ENCODE measurements at places on chromosomes 6 and 20.

DNA sequence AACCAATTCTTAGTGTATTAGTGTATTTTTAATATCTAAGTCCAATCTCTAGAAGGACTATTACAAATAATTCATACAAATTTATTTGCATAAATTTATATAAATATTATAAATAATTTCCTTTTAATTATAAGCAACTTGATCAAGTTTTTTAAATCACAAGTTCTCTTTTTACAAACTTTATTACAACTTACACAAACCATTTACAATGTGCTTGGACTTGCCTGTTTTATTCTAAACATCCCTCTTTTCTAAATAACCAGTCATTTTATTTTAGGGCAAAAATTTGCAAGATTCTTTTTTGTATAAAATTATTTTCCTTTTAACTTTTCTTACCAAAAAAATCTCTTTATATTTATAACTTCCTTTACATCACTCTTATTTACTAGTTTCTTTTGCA lies 83.5 kb upstream of the SYNCRIP start:
- no peak for DNase-seq

DNA sequence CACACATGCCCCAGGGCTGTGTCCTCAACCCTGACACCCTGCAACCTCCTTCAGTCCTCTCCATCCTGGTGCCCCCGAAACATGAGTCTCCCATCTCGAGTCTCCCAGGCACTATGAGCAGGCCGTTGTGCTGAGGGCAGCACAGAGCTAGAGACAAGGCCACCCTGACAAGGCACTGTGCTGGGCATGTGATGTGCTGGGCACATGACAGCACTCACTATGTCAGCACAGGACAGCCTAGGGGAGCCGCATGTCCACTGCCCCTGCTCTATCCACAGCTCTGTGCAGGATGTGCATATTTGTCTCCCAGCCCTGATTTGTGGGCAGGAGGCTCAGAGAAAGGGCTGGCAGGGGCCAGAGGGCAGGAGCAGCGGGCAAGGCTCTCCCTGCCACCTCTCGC lies 362.1 kb upstream of the AGPAT4 start:
- DNase-seq: no peak

DNA sequence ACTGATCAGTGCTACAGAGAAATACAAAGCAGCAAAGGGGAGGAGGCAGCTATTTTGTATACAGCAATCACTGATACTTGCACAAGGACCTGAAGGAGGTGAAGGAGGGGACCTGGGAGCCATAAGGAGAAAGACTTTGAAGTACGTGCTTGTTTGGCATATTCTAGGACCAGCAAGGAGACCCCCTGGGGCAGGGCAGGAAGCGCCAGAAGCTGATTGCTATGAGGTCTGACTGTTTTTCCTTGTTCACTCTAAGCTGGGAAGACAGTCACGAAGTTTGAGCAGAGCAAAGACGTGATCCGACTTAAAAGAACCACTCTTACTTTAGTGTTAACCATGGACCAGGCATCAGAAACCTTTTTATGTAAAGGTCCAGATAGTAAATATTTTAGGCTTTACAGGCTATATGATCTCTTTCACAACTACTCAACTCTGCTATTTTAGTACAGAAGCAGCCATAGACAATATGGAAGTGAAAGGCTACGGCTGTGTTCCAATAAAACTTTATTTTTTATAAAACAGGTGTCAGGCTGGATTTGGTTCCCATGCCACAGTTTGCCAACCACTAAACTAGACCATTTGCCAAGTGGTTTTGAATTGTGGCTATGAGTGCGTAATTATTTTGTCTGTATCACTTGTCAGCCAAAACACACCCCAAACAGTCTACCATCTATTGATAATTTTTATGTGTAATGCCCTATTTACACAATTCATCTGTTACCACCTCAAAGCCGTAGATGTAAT lies 217.9 kb downstream of the PRL start:
- DNase-seq: no peak

- no peak for DNase-seq
Observed at GRCh38 chr6:42383421-42384205, 68.1 kb downstream of the TRERF1 start.

DNA sequence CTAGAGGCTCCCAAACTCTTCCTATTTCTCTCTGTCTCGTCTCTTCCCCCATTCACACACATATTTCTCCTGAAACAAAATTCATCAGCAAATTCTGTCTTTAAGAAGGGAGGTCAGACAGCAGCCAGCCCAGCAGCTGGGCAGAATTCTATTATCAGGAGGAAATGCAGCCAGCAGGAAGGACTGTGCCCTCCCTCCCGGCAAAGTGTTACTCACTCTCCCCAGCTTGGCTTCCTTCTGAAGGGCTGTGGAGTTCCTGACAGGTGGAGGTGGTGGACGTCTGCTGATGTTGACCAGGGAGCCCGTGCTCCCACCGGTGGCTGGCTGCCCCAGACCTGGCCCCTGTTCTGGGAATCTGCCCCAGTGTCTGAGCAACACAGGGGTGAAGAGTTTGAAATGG lies 37.3 kb downstream of the KCNB1 start:
- DNase-seq: no peak

DNA sequence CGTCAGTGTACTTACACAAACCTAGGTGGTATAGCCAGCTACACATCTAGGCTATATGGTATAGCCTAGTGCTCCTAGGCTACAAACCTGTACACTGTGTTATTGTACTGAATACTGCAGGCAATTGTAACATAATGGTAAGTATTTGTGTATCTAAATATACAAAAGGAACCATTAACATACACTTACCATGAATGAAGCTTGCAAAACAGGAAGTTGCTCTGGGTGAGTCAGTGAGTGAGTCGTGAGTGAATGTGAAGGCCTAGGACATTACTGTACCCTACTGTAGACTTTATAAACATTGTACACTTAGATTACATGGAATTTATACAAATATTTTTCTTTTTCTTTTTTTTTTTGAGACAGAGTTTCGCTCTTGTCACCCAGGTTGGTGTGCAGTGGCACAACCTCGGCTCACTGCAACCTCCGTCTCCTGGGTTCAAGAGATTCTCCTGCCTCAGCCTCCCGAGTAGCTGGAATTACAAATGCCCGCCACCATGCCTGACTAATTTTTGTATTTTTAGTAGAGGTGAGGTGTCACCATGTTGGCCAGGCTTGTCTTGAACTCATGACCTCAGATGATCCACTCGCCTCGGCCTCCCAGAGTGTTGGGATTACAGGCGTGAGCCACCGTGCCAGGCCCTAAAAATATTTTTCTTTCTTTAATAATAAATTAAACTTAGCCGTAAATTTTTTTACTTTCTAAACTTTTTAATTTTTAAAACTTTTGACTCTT lies 15.4 kb upstream of the KIAA1755 start:
- no peak for DNase-seq

GRCh38 chr6:10720265-10720959 lies 2.5 kb upstream of the TMEM14C start:
- DNase-seq: no peak

DNA sequence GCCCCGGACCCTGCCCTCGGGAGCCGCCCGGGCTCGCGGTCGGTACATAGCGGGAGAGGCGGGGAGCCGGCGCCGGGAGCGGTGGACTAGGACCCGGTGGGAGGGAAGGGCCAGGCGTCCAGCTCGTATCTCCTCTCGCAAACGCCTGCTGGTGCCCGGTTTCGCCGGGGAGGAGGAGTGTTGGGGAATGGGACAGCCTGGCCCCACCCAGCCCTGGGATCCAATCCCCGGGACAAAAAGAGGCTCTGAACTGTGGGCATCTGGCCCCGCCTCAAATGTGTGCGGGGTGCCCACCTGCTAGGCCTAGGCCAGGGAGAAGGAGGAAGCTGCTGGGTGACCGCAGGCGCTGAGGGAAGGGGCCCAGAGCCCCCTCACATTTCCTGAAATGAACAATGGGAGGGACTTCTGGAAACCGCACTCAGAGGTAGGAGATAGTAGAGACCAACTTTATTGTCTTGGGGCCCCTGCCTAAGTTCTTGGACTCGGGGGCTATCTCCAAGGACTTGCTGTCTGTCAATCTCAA lies at the start of gene KCNK17:
TSS of gene KCNK17 (minus strand) at position 147 of the 523 bp plus-strand sequence. CDS start at position 48, 99 bp downstream.
- no peak for DNase-seq

GRCh38 chr6:151948002-151948743 lies 140.7 kb downstream of the ESR1 start:
- no peak for DNase-seq

GRCh38 chr6:53464927-53465460 lies 79.9 kb downstream of the GCLC start:
- DNase-seq: no peak

DNA sequence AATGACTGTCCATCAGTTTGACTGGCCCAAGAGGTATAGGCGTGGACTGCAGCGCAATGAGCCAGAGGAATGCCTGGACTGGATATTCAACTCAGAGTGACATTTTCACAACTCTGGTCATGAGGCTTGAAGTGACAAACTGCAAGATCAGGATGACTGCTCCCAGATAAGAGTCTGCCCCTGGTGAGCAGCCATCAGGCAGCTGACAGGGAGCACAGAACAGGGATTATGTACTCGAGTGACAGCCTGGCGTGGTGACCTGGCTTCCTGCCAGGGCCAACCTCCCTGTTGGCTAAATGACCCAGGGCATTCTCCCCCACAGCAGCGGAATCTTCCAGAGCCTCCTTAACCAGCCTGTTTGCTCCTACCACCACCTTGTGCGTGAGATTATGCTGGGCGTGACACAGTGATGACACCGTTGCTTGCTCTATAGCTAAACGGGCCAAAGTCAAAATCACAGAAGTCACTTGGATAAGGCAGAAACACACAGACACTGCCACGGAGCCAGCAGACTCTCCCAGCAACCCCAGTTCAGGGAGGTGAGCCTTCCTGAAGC lies 209.1 kb upstream of the JARID2 start:
- DNase-seq: no peak

DNA sequence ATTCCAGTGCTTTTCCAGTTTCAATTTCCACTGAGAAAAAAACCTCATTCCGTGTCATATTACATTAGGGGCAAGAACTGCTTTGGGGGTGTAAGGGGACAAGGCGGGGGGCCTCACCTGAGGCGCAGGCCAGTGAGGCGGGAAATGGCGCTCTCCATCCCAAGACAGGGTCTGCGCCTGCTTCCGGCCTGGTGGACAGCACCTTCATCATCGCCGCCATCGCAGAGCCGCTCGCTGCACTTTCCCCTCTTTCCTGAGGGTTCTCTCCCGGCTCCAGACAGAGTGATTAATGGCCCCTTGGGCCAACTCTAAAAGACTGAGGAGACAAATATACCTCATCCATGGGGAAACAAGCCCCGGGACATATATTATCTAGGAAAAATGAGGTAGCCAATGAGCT lies 270.0 kb upstream of the SOX4 start:
- no peak for DNase-seq

GRCh38 chr6:109311471-109311870 lies 70.8 kb downstream of the CD164 start:
- DNase-seq: no peak

DNA sequence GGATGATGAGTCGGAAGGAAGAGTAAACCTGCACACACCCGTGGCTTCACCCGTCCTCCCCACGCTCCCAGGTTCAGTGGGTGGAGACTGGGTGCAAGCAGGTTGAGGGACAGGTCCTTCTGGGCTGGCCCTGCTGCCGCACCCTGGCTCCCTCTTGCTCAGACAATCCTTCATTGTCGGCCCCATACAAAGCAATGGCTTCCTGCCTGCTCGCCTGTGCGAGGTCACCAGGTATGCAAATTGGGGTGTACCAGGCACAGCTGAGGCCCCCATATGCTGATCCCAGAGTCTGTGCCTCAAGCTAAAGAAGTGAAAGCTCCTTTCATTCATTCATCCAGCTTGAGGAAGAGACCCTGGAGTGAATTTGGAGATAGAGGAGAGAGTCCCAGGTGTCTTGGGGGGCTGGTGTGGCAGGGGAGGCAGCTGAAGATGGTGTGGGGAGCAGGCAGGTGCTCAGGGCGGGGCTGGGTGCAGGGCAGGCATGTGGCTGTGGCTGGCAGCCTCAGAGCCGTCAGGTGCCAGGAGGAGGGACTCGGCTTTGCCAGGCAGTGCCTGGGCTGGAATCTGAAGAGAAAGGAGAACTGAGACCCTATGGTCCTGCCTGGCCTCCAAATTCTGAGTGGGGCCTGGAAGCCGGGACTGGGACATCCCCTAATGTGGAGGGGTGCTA lies 4.7 kb downstream of the SLCO4A1 start:
- no peak for DNase-seq

DNA sequence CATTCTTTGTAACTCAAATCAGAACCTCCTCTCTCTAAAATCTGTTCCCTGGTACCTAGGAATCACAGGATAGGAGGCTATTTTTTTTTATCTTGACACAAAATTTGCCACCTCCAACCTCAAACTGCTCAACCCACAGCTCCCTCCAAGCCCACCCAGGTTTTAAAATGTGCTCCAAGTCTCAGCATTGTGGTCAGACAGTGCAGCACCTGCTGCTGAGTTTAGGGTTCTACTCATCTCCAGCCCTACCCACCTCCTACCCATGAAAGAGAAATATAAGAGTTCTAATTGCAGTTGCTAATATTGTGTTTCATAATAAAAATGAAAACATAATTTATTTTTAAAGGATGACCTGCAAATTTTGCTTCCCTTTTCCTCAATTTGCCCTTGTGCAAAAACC lies 496.5 kb downstream of the MAFB start:
- DNase-seq: no peak

DNA sequence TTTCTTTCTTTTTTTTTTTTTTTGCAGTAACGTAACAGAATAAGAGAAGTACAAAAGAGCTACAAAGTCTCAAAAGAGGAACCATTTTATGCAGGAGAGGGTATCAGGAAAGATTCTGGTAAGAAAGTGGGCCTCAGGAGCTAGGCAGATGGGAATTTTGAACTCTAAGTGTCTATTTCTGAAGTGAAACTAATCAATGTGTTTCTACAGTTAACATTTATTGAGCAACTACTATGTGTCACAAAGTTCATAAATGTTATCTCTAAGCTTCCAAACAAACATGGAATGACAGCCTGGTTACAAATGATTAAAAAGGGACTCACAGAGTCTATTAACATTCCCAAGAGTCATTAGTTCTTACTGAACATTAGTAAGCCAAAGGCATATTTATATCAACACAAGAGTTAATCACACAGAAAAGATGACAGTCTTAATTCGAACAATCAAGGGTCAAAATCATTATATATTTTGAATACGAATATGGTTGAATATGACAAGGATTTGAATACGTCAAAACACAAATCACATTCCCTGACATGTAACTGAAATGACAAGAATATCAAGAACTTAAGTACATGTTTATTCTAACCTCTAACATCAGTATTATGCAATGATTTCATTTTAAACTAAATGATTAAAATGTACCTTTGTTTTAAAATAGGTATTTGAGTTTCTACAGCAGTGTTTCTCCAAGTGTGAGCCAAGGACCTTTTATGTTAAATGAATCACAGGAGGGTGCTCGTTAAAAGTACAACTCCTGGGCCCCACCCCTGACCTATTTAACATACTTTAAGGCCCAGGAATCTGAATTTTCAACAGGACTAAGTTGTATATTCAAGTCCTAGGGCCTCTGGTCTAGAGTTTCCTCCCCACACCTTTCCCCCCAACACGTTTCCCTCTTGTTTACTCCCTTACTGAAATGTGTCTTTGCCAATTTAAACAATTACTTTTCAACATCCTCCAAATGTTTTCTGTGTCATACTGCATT lies 89.7 kb downstream of the ATXN1 start:
- no peak for DNase-seq

- DNase-seq: no peak
Observed at GRCh38 chr20:33649201-33649681, 12.9 kb upstream of the C20orf144 start.
